AG04449 (cell line): ENCODE measurements at places on chromosomes 11 and 22.

GRCh38 chr11:11958403-11959231, 49.8 kb downstream of the DKK3 start:
- no peak for DNase-seq

- no peak for DNase-seq
These were observed 154.5 kb upstream of the C11orf87 start for GRCh38 chr11:109267293-109268095.

- no peak for DNase-seq
These were observed 29.8 kb downstream of the GVQW3 start for GRCh38 chr11:76410851-76411357.

GRCh38 chr11:32082346-32082986, 8.4 kb upstream of the RCN1 start:
- DNase-seq: no peak

GRCh38 chr11:11068113-11068512, 210.3 kb upstream of the ZBED5 start:
- DNase-seq: no peak

- DNase-seq: no peak
These were observed 31.7 kb upstream of the KRTAP5-6 start for GRCh38 chr11:1665313-1665712.

DNA sequence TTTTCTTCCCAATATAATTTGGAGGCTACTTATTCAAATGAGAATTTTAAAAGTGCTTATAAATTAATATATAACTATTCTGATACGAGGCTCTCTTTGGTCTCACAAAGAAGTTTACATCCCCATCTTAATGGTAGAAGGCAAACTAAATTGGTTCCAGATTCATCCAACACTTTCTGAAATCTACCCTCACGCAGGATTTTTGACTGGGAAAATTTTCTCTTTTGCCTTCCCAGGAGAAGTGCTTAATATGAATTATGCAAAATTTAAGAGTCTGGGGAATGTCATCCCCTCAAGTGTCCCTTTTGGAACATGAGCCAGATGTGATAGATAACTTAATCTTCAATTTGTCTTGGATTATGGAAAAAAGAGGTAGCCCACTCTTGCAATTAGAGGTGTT, at the start of gene OR4C11:
TSS of gene OR4C11 (minus strand) at position 101 of the 400 bp plus-strand sequence. CDS start 3,272 bp downstream, outside the sequence.
- DNase-seq: no peak

DNA sequence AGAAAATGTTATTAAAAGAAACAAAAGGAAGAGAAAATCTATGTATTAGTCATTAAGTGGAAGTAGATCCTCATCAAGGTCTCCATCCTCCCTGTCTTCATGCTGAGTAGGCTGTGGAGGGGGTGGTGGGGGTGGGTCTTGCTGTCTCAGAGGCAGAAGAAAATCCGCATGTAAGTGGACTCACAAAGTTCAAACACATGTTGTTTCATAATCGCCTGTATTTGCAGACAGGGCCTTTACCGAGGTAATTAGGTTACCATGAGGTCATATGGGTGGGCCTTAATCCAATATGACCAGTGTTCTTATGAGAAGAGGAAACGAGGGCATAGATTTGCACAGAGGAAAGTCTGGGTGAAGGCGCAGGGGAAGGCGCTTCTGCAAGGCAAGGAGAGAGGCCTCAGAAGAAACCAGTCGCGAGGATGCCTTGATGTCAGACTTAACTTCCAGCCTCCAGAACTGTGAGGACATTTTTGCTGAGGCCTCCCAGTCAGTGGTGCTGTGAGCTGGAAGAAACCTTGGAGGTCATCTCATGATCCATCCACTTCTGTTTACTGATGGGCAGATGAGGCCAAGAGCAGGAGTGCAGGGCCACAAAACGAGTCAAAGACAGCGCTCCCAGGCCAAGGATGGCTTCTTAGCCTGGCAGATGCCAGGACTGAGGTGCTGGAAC, 49.3 kb upstream of the THY1 start:
- no peak for DNase-seq

DNA sequence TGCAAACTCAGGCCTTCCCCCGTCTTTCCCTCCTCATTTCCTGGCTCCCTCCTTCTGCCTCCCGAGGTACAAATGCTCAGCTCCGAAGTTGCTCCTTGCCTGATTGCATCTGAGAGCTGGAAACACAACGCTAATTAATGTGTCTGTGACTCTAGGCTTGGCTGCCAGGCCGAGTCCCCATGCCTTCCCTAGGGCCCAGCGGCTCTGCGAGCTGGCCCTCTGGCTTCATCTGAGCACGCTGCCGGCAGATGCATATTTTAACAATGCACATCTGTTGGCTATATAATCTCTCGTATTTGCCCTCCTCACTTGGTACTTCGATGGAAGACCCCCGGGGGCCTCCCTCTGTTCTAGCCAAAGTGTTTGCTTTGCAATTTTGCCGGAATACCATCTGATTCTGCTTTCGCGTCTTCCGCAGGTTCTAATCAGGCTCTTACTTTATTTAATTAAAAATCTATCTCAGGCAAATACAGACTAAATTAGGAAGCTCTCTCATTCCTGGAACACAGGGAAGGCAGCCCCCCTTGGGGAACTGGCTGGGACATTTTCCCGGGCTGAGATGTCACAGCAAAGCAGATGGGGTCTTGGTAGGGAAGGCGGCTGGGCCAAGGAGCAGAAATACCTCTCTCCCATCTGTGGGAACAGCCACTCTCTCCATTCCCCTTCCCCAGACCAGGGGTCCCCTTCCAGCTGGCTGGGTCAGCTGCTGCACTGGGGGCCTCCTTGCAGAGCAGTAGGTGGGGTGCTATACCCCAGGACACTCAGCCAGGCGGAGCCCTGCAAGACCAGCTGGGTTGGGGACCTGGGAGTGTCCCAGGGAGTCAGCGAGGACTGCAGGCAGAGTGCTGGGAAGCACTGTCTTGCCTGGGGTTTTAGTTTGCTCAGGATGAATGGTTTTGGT, 162.8 kb downstream of the ST3GAL4 start:
- no peak for DNase-seq

GRCh38 chr22:26674211-26675190, 17.1 kb downstream of the MIAT start:
- no peak for DNase-seq

- no peak for DNase-seq
These were observed 475.1 kb downstream of the BRD1 start for GRCh38 chr22:49352361-49353169.

GRCh38 chr11:121246021-121246768, 46.4 kb upstream of the SC5D start:
- DNase-seq: no peak

GRCh38 chr22:35905894-35906293, 122.7 kb downstream of the RBFOX2 start:
- no peak for DNase-seq

DNA sequence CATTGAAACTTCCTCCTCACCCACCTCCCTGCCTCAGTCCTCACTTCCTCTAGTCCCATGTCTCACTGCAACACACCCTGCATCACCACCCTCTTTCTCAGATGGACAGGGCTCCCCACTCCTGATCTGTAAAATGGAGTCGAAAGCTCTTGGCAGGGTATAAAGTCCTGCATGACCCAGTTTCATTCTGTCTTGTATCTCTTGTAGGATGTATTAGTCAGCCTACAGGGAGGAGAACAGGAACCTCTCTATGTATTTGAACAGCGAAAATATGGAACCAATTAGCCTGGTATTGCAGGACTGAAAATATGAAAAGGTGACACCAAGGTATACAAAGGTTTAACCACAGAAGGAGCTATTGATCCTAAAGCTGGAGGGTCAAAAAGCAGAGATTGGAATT, 156.9 kb upstream of the SNX19 start:
- DNase-seq: no peak

DNA sequence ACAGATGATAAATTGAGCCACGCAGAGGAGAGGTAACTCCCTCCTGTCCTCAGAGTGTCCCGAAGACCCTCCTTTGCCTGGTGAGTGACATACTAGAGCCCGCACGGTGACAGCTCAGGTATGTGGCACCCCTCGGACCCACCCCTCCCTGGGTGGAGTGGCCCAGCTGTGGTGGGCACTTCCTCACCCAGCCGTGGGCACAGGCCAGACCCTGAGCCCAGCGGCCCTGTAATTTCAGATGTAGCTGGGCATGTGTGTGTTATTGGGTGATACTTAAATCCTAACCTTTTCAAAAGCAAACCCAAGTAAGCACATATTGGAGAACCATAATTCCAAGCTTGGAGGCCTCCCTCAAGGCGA, 93.2 kb downstream of the WNT7B start:
- DNase-seq: no peak

GRCh38 chr22:27705408-27706080, 96.0 kb downstream of the MN1 start:
- DNase-seq: no peak
